Effector CD4-positive, alpha-beta T cell (primary cell): ENCODE measurements at places on chromosomes 4 and X.

DNA sequence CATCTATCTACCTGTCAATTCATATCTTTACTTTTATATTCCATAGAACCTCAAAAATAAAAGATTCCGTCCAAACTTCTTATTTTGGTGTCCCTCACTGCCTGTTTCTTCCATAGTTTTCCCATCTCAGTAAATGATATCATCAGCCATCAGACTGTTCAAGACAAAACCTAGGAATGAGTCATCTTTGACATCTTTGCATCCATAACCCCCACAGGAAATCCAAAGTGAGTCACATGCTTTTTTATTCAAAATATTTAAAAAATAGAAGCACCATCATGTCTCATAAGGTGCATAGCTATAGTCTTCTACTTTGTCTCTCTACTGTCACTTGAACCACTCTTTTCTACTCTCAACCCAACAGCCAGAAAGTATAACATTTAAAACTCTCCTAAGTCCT lies 29.9 kb upstream of the CXXC4 start:
- no peak for DNase-seq

DNA sequence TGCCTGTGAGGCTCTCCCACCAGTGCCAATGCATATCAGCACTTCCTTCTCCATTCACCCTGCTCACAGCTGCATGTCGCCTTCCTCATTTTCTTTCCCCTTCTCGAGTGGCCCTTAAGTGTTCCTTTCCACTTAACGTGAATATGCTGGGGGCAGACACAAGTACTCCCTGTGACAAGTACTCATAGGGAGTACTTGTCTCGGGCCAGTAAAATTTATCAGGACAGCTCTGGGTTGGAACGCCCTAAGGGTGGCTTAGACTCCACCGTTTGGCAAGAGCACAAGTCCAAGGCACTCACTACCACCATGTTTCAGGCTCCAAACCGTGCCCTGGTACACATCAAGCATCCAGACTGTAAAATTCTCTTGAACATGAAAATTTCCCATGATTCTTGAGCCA lies 3.9 kb upstream of the LDOC1 start:
- DNase-seq = no peak

DNA sequence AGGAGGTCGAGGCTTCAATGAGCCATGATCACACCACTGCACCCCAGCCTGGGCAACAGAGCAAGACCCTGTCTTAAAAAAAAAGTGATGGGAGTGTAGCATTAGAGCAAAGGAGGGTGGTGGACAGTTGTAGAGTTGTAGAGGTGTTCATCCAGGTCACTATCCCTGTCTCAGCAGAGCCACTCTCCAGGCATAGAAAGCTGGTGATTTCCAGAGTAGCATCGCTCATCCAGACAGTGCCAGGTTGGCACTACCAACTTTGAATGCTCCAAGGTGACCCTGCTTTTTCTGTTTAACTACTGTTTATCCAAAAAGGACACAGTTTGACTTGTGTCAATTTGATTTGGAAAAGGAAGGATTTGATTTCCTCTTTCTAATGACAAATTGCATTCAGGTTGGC lies 147.3 kb downstream of the USP46 start:
- no peak for DNase-seq

- no peak for DNase-seq
These were observed 88.3 kb downstream of the VCX3A start for GRCh38 chrX:6446582-6446981.

GRCh38 chrX:8138252-8138651 lies 32.8 kb downstream of the VCX2 start:
- no peak for DNase-seq

DNA sequence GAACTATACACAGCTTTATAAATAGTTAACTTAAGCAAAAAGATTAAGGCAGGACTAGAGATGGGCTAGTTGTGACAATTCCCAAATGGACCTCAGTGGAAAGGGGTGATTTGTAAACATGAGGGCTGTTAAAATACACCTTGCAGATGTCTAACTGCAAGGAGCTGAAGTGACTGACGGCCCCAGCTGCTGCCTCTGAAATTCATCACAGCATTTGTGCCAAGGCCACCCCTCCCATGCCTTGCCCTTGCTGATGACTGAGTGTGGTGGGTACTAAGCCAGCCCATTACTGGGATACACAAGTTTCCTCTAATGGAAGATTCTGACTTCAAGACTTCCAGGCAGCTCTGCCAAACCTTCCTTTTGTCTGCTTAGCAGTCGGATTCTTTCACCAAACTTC lies 23.7 kb upstream of the EGFL6 start:
- DNase-seq = no peak

- DNase-seq = no peak
These were observed 14.6 kb upstream of the CLTRN start for GRCh38 chrX:15679246-15679645.

GRCh38 chrX:95903975-95904374 lies 780.7 kb upstream of the DIAPH2 start:
- DNase-seq = no peak

DNA sequence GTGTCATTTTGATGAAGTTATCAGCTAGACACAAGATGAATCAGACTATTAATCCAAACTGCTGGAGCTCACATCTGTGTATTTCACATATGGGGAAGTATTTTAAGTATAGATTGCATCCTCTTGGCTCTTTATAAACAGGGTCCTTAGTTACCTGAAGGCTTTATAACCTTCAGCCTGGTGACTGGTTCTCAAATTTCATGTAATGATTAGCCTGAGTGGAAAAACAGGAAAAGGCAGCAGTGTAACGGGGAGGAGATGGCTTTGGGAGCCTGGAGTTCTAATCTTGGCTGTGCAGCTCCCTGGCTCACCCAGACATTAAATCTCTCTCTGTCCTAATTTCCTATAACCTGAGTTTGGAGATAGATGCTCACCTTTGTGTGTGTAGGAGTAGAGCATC lies 103.8 kb upstream of the HPF1 start:
- no peak for DNase-seq

DNA sequence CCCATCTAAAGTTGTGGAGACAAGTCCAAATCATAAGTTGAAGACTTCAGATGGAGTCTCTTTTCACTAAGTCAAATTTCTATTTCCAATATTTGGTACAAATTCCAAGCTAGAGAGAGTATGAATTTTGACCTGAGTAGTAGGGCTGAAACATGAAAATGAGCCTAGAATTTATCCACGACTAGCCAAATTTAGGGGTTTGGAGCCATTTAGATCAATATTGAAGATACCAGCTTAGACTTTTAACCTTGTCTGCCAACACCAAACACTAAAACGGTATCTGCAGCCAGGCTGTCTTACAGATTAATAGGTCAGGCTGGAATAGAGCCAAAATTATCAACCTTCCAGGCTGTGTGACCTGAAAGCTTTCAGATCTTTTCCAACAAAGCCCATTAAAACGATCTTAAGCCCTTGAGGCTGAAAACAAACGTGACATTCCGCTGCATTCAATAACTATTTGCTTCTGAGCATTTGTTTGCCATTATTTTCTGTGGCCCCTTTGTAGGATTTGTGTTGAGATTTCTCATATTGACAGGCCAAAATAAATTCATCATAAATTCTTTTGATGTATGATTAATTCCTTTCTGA lies 268.7 kb upstream of the DKK2 start:
- DNase-seq = no peak

GRCh38 chr4:6873291-6873690 lies 36.3 kb upstream of the TBC1D14 start:
- DNase-seq = no peak

DNA sequence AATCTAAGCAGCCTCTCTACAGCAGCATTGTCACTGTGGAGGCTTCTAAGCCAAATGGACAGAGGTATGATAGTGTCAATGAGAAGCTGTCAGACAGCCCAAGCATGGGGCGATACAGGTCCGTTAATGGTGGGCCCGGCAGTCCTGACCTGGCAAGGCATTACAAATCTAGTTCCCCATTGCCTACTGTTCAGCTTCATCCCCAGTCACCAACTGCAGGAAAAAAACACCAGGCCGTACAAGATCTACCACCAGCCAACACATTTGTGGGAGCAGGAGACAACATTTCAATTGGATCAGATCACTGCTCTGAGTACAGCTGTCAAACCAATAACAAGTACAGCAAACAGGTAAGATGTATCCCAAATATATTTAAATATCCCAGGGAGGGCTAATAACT lies 4.1 kb downstream of the PCDH7 start:
- DNase-seq = no peak

- DNase-seq = no peak
These were observed 14.7 kb downstream of the SORCS2 start for GRCh38 chr4:7206911-7207567.

GRCh38 chr4:1113311-1114009 lies at the start of gene RNF212:
Gene RNF212, minus strand, starts transcription at chr4:1113564. Its CDS starts 100 bp downstream, at chr4:1113464.
- peak; percentile 14 for DNase-seq

GRCh38 chrX:2183193-2183725 lies 317.5 kb downstream of the DHRSX start:
- DNase-seq = no peak

- peak; percentile 77 for DNase-seq
These were observed at the start of gene CLOCK for GRCh38 chr4:55546756-55547465. Gene CLOCK, minus strand, starts transcription at chr4:55546909. Its CDS starts 64,124 bp downstream, at chr4:55482785.

- DNase-seq = no peak
These were observed 356.7 kb upstream of the GATB start for GRCh38 chr4:152117520-152117919.

DNA sequence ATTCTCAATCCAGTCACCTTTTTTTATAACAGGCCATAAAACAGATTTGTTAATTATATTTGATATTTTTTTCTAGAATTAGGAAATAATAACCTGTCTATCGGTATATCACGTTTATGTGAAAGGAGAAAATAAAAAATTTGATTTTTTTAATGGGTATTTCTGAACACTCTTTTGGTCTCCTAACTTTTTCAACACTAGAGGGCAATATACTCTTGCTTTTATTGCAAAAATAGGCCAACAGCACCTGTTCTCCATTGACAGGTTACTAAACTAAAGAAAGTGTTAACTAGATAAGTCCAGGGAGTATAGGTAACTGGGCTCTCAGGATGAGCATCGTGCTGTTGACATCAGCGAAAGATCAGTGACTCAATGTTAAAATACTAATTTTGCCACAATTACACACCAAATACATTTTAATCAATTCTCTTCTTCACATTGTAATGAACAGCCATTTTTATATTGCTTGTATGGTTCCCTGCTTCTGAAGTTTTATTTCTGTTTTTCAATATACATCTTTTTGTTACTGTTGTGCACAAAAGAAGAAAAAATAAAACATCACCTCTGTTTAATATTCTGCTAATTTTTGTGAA lies 22.8 kb downstream of the NDST4 start:
- no peak for DNase-seq
